ENCODE measurements at places on chromosomes 1 and 21.

GRCh38 chr1:17420391-17420918 lies 19.0 kb downstream of the RCC2 start:
- DNase-seq = no peak

DNA sequence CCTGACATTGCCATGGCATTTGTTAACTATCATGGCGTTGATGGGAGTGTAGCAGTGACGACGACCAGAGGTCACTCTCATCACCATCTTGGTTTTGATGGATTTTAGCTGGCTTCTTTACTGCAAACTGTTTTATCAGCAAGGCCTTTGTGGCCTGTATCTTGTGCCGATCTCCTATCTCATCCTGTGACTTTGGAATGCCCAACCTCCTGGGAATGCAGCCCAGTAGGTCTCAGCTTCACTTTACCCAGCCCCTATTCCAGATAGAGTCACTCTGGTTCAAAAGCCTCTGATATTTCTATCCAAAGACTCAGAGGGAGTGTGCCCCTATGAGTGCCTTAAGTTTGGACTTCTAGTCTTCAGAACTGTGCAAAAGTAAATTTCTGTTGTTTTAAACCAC lies 130.1 kb downstream of the ADAMTS1 start:
- DNase-seq = no peak

- no peak for DNase-seq
Observed at GRCh38 chr1:78080767-78081166, 35.0 kb downstream of the GIPC2 start.

- DNase-seq = peak; percentile 89
Observed at GRCh38 chr1:112735752-112736151, 20.6 kb upstream of the PPM1J start.

DNA sequence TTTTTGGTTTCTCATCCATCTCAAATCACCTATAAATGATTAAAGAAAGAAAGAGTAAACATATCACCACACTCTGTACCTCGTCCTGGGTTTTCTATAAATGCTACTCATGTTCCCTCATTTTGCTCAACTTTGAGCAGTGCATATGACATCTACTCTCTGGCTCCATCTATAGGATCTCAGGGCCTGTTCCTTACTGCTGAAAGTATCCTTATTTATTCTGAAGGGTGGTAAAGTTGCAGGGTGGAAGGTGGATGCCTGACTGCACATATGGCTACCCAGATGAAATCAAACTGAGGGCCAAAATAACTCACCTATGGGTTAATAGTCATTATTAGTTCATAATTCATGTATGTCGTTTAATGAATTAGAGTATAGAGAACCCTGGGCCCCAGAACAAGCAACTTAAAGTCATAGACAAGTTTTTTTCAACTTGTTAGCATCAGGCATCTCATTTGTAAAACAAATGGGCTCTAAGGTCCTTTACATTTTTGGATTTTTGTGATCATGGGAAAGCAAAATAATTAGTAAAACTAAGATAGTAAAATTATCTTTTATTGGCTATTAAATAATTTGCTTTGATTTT lies 46.5 kb downstream of the NCF2 start:
- DNase-seq = peak; percentile 70

- DNase-seq = no peak
Observed at GRCh38 chr1:9165396-9165795, 36.5 kb upstream of the GPR157 start.

DNA sequence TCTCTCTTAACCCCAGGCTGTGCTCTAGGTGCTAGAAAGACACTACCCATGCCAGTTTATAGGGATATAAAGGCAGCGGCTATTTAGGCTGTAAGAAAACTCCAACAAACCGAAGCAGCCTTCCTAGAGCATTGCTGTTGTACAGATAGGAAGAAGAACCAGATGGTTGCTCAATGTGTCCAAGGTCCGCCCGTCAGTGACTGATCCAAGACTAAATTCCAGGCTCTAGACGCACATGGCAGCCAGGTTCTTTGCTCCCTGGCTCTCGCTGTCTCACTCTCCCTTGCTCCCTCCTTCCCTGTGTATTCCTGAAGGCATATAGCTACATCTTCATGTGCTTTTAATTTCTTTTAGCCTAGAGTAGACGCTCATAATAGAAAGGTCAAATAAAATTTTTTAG lies 303.4 kb downstream of the KIF26B start:
- DNase-seq = no peak

DNA sequence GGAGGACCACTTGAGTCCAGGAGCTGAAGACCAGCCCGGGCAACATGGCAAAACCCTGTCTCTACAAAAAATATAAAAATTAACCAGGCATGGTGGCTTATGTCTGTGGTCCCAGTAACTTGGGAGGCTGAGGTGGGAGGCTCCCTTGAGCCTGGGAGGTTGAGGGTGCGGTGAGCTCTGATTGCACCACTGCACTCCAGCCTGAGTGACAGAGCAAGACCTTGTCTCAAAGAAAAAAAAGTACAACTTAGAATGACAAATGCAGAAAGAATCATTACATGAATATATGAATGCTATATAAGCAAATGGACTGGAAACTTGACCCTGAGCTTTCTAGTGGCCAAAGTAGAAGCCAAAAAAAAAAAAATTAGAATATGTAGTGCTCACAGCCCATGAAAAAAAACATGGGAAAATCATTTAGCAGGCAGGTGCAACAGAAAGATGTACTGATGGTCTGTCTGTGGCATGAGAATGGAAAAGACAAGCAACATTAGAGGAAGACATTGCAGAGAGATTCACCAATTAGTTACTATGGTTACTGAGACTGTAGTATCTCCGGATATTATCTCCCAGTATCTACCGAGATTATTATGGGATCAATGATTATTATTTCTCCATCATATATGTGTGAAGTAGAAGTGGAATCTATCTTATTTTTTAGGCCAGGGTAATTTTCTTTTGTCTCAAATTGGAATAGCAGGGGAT lies 19.2 kb downstream of the ELAPOR1 start:
- DNase-seq = no peak

GRCh38 chr1:70617728-70618127 lies 206.7 kb downstream of the CTH start:
- no peak for DNase-seq

GRCh38 chr1:83706354-83706938 lies 292.5 kb downstream of the TTLL7 start:
- DNase-seq = no peak

GRCh38 chr1:203743091-203743571 lies 21.9 kb upstream of the LAX1 start:
- DNase-seq = no peak

GRCh38 chr21:41167348-41168342 lies at the start of gene BACE2:
Gene BACE2, plus strand, starts transcription at chr21:41168160. Its CDS starts 104 bp downstream, at chr21:41168264.
- DNase-seq = peak; percentile 80

- DNase-seq = no peak
Observed at GRCh38 chr21:41611966-41612606, 104.1 kb upstream of the TMPRSS2 start.

DNA sequence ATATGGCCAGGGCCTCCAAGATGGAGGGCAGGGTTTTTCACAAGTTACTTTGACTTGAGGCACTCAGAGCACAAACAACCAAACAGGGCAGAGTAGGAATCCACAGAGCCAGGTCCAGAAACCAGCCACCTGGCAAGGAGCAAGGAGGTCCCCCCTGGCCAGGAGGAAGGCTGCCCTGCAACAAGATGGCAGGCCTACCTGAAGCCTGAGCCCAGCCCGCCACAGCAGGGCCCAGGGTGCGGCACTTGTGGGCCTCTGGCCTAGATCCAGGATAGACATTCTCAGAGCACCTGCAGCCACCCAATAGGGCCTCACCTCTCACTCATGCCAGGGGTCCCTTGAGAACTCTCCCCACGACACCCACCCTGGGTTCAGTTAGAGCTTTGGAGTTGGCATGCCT lies 11.5 kb downstream of the SH3BGRL3 start:
- DNase-seq = no peak

DNA sequence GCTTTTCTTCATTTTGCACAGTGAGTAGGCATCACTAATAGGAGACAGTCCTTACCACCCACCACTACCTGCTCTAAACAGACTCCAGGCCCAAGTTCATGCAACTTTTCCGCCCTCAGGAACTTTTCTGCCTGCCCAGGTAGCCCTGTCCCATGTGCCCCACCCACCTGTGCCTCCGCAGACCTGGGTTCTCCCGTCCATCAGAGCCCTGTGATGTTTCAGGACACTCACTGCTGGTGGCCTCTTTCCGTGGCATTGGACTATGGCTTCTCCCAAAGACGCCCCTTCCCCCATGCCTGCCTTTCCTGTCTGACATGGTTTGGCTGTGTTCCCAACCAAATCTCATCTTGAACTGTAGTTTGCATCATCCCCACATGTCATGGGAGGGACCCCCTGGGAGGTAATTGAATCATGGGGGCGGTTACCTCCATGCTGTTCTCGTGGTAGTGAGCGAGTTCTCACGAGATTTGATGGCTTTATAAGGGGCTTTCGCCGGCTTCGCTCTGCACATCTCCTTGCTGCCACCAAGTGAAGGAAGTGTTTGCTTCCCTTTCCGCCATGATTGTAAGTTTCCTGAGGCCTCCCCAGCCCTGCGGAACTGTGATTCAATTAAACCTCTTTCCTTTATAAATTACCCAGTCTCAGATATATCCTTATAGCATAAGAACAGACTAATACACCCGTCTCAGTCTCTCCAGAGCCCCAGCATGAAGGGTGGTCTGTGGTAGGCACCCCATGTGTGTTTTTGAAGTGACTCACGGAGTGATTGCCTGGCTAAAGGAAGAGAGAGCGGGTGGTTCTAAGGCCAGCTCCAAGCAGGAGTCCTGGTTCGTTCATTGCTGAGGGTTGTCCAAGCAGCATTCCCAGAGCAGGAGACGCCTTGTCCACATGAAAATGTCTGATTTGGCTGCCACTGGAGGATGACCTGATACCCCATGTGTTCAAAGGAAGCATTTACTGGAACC lies 86.0 kb upstream of the ZBTB40 start:
- DNase-seq = peak; percentile 57

GRCh38 chr1:41023279-41023990 lies 1.9 kb upstream of the SLFNL1 start:
- peak; percentile 41 for DNase-seq

- DNase-seq = no peak
Observed at GRCh38 chr1:56797065-56797685, 22.0 kb downstream of the FYB2 start.

DNA sequence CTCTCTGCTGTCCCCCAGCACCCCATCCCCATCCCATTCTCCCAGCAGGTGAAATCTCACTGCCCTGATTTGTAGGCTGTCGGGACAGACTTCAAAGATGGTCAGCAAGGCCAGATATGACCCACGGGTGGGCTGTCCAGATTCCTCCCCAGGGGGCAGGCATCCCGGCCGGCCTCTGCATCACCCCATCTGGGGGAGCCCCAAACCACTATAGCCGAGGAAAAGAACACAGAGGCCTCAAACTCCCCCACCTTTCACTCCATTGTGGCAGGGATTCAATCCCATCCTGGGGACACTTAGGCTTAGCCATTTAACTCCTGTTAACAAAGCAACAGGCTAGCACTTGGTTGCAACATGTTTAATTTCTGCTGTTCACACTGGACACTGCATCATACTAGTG lies 8.8 kb downstream of the MUL1 start:
- DNase-seq = no peak

DNA sequence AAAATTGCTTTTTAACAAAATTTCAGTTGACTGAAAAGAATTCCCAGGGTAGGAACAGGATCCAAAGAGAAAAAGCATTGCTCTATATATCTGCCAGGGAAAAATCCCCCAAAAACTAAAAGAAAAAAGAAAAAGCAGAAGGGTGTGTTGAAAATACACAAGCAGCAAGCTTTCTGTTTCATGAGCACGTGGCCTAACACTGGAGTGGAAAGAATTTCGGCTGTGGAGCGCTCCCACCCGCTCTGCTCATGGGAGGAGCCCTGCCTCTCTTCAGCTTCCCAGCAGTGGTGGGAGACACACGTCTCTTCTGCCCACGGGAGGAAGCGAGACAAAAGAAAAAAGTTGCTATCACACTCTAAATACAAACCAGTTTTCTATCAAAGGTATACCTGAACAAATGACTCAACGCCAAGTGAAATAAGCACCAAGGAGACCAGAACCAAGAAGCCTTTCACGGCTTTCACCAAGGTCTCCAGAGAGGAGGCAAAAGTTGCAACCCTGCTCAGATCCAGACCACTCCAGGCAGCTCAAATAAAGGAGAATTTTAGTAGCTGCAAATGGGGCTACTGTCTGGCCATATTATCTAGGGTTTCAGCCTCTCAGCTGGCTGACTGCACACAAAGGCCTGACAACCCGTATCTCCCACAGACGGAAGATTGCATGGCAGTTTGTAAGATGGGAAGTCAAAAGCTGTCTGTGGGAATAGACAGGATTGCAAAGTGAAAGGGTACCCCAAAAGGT lies 29.5 kb upstream of the ZNF496 start:
- peak; percentile 34 for DNase-seq

DNA sequence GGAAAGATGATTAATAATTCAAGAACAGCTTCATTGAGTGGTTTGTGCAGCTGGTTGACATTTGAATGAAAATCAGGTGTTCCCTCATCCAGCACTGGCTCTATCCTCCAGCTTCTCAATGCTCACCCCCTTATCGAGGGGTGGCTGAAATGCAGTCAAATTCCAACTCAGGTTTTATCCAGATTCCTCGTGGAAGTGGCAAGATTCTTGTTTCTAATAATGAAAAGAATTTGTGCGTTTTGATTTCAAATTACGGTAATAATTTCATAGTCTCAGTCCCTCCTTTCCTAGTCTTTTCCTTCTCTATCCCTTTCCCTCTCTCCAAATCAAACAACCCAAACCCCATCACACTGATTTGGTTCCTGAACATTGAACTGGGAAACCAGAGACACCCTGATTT lies 3.1 kb downstream of the CNIH3 start:
- no peak for DNase-seq

DNA sequence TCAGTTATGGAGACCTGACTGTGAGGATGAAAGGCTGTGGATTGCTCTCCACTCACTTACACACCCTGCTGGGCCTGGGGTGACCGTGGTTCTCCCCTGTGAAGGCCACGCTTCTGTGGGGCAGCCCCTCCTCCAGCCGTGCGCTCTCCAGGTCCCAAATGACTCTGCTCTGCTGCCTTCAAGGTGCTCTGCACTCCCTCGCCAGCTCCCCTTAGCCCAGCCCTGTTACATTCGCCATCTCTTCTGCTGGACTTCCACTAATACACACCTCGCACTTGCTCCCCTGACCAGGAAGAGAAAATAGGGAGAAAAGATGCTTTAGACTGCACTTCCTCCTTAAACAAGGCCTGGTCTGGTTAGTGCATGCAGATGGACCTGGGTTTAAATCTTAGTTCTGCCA lies 24.6 kb downstream of the OPTC start:
- DNase-seq = no peak

DNA sequence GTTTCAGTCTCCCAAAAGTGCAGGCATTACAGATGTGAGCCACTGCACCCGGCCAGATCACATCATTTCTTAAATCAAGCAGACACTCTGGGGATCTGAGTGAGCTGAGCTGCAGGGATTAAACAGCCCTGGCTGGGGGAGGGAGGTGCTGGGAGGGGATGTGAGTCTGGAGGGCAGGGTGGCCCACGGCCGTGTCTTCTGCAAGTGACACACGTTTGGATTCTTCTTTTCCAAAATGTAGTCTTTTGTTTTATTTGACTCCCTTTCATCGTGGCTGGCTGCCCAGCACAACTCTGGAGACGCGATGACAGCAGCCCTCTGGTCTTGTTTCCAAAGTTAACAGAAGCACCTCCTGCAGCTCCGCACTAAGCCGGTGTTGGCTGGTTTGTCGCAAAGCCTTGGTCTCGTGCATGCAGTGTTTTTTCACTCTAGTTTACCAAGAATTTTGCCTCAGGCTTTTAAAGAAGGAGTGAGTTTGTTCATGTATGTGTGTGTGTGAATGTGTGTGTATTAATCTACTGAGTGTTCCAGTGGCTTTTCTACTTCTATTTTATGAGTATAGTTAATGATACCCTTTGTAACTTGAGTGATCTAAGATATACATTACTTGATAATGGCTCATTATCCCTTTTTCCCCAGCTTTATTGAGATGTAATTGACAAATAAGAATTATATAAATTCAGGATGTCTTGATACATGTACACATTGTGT lies 2.8 kb upstream of the KRTAP10-5 start:
- DNase-seq = no peak

GRCh38 chr1:239926184-239926583 lies 165.5 kb upstream of the FMN2 start:
- DNase-seq = no peak
